ENCODE measurements at places on chromosomes 1 and 21. TPM values are rescaled to one million over a fixed set of nuclear protein-coding genes. Genes with fewer than 3 reads are reported as not detected.

Gene FABP3
- not detected for total RNA-seq

Gene S100A16
- total RNA-seq = 483 TPM

Gene PLA2G2C
- not detected for total RNA-seq

Gene C1orf115
- 5.6 TPM for total RNA-seq

Gene MYOCOS
- total RNA-seq = not detected

Gene C1QA
- not detected for total RNA-seq

Gene NMNAT2
- total RNA-seq = 0.60 TPM

Gene THEM4
- total RNA-seq = 13.3 TPM

Gene INAVA
- 40.5 TPM for total RNA-seq

Gene KLF17
- total RNA-seq = 0.64 TPM

Gene AGT
- 0.14 TPM for total RNA-seq

Gene C1orf141
- total RNA-seq = not detected

Gene TDRD5
- total RNA-seq = 0.02 TPM

Gene SYT2
- total RNA-seq = 0.01 TPM

Gene TRNP1
- 199 TPM for total RNA-seq

Gene PTPRU
- total RNA-seq = 6.2 TPM

Gene TCP10L
- total RNA-seq = 0.40 TPM

Gene LIN28A
- total RNA-seq = not detected

Gene MYOM3
- total RNA-seq = 7.2 TPM

Gene OR2L13
- not detected for total RNA-seq

Gene CHI3L2
- total RNA-seq = 0.40 TPM
